Articular chondrocyte of knee joint (primary cell): ENCODE measurements at places on chromosomes 6 and 20. TPM values are rescaled to one million over a fixed set of nuclear protein-coding genes. Genes with fewer than 3 reads are reported as not detected.

The ANKEF1 gene
- 1.4 and 1.9 TPM in 2 replicates for total RNA-seq

The SCGN gene
- total RNA-seq = not detected in 2 replicates

The NRSN1 gene
- not detected in 2 replicates for total RNA-seq

The DYNLRB1 gene
- 73.1 and 76.4 TPM in 2 replicates for total RNA-seq

The KIAA0408 gene
- total RNA-seq = 2.0 and 3.9 TPM in 2 replicates

The CCM2L gene
- not detected in 2 replicates for total RNA-seq

The CYP24A1 gene
- 0.26 and 0.43 TPM in 2 replicates for total RNA-seq

The SENP6 gene
- 118 and 125 TPM in 2 replicates for total RNA-seq

The AHI1 gene
- 47.8 and 49.0 TPM in 2 replicates for total RNA-seq

The BTN1A1 gene
- total RNA-seq = not detected in 2 replicates

The EMILIN3 gene
- total RNA-seq = not detected in 2 replicates

The HECA gene
- total RNA-seq = 36.3 and 41.5 TPM in 2 replicates

The RALGAPB gene
- 41.4 and 42.5 TPM in 2 replicates for total RNA-seq

The NHLRC1 gene
- 2.9 and 3.2 TPM in 2 replicates for total RNA-seq
